ENCODE measurements at places on chromosomes 3 and 15.
A peak's percentile ranks its signal among the peaks of the same experiment; 100 is the strongest.

- DNase-seq = no peak
Measured at GRCh38 chr3:1954632-1955031, 144.0 kb upstream of the CNTN4 start.

DNA sequence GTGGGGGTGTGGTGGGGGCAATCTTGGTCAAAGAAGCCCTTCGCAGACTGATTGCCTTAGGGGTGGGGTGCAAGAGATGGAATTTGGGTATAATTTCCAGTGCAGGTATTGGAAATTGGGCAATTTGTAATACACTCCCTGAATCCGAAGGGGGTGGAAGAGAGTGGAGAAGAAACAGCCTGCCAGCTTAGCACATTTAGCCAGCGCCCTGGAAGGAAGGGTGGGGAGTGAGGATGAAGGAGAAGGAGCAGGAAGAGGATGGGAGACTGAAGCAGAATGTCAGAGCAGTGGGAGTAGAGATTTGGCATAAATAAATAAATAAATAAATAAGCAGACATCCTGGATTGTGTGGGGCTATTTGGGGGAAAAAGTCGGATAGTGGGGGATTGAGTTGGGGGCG, 1.6 kb downstream of the GAP43 start:
- DNase-seq = no peak

- DNase-seq = no peak
Measured at GRCh38 chr3:105866656-105867653, 1.9 kb downstream of the CBLB start.

DNA sequence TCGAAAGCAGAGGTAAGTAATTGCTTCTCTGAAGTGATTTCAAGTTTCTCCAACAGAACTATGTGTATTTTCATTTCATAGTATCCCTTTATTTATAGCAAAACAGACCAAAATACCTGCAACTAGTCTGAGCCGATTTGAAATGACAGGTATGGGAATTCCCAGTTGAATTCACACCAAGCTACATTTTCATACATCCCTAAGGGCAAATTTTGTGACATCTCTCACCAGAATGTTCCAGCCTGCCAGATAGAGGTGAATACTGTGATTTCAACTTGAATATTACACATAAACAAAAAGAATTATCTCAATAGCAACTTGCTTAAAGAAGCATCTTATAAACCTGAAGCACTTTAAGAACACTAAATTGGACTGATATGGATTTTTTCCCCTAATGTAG, 235.7 kb downstream of the SLC9A9 start:
- DNase-seq = no peak

GRCh38 chr15:29270976-29271375, 1.4 kb upstream of the NSMCE3 start:
- DNase-seq = no peak

DNA sequence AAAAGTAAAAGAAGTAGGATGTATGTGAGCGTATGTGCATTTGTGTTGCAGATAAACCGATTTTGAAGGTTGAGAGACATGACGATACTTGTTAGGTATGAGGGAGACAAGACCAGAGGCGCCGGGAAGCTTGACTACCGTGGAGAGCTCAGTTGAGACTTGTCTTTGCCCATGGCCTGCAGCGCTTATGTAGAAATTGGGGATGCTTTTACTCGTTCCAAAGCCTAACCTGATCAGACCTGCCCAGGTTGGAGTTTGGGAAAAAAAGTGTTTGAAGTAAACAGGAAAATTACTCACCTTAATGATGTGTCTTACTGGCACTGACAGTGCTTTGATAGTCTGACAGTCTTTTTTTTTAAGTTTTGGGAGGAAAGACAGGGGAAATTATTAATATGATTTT, 202.8 kb downstream of the TP63 start:
- DNase-seq = no peak

DNA sequence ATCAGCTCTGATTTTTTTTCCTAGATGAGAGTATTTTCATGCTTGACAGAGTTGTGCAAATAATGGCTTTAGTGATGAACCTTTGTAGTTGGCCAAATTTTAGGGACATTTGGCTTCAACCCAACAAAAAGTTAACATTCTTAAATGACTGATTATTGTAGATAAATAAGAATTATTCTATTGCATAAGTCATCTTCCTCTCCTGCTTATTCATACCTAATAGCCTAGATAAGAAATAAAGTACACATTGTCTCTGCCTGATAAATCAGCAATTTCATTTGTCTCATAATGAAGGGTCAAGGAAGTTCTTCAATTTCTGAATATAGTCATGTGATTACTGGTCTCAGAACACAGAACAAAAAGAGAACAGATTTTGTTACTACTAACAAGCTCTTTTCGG, 428.9 kb upstream of the IL12A start:
- no peak for DNase-seq

- DNase-seq = no peak
Measured at GRCh38 chr15:48695827-48696573, 50.5 kb upstream of the FBN1 start.

DNA sequence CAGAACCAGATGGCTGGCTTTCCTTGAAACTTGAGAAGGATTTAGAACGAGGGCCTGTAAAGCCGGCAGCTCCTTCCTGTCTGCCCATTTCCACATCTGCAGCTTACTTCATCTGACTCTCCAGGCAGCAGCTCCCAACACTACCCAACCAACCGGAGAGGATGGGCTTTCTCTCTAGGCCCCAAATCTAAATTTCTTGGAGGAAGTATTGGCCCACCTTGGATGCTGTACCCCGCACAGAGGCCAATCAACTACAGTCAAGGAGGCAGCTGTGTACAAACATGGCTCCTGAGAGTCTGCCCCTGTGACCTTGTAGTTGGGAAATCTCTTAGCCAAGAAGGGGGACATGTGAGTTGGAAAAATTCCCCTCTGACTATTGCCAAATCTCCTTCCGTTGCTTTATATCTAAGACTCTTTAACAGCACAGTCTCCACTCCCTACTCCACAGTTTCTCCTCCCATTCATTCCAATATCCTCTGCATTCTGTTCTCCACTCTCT, 8.0 kb upstream of the ACAP2 start:
- DNase-seq = no peak

- DNase-seq = peak; percentile 78
Measured at GRCh38 chr15:90306560-90306959, 41.1 kb downstream of the NGRN start.

- DNase-seq = no peak
Measured at GRCh38 chr3:178137831-178138230, 398.4 kb upstream of the KCNMB2 start.

GRCh38 chr3:79039192-79039591, 728.6 kb downstream of the ROBO1 start:
- DNase-seq = no peak

DNA sequence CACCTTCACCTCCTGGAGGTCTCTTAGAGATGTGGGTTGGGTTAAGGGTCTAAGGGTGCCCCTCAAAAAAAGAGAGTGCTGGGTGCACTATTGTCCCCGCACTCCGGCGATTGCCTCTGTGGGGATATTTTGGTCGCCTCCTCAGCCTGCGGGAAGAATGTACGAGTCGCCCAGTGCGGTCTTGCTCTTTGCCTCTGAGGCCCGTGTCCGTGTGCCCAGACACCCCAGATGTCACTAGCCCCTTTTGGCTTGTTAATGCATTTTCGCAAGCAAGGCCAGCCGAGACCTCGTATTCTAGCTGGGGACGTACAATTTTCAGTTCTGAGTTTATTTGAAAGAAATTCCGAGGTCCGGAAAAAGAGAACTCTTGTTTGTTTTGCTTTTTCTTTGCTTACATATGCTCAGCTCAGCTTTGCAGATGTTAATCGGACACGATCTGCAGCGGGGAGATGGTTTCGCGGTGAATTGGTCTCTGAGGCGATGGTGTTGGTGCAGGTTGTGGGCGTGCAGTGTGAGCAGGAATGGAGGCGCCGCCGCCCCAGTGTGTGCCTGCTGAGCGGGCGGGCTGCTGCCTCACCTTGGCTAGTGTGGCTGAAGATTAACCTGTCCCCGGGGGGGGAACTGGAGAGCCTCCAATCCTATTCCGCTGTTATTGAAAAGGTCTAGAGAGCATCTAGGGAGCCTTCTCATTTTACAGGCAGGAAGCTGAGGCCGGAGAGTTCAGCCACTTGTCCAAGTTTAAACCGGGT, 1.4 kb downstream of the ST6GAL1 start:
- DNase-seq = no peak

GRCh38 chr3:124918524-124918923, 16.0 kb downstream of the MUC13 start:
- DNase-seq = no peak

GRCh38 chr3:99656624-99657023, 18.2 kb downstream of the COL8A1 start:
- DNase-seq = no peak

DNA sequence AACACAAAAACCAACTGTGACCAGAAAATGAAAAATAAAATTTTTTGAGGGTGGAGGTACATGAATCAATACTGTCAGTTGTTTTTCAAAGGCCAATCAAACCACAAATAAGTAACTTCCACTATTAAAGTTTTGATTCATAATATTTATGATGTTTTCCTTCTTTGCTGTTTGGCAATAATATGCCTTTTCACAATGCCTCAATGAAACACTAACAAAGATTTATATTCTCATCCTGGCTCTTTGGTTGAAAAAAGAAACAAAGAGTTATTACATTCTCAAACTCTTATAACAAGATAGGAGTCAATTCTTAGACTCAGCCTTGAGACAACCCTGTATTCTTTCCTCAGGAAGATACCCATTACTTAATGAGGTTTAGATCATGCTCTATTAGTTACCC, 63.1 kb downstream of the C3orf70 start:
- DNase-seq = no peak

DNA sequence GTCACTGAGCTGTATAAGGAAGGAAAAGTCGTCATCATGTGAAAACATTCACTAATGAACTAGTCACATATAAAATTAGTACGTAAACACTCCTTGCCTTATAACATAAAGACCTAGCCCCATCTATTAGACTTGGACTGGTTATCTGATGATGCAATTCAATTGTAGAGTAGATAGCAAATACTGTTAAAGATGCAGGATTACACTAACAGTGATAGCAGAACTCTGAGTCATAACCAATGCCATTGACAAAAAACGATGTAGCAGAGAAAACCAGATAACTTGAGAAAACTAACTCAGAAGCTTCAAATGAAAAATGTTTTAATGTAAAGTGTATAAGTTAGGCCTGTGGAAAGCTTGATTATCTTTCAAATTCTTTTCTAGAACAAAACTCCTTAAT, 132.2 kb downstream of the WDR72 start:
- DNase-seq = no peak

GRCh38 chr3:53842436-53843194, 3.6 kb downstream of the CHDH start:
- peak; percentile 84 for DNase-seq

DNA sequence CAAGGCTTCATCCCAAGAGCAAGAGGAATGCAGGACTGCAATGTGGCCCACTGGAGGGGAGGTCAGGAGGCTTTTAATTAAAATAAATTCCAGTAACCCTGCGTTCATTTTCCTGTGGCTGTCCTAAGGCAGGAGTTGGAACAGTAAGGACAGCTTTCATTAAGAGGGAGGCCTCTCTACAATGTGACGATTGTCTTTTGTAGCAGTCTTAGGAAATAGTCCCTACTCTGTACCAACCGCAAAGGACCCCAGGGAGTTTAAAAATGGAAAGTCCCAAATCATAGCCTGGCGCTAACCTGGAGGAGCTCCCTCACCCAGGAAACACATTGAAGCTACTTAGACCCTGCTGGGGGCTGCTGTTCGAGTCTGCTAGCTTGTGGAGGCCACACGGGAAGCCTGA, 62.8 kb downstream of the SYNM start:
- no peak for DNase-seq

GRCh38 chr3:105518806-105519418, 152.2 kb downstream of the ALCAM start:
- peak; percentile 85 for DNase-seq

GRCh38 chr3:72323773-72324172, 524.5 kb downstream of the SHQ1 start:
- no peak for DNase-seq

DNA sequence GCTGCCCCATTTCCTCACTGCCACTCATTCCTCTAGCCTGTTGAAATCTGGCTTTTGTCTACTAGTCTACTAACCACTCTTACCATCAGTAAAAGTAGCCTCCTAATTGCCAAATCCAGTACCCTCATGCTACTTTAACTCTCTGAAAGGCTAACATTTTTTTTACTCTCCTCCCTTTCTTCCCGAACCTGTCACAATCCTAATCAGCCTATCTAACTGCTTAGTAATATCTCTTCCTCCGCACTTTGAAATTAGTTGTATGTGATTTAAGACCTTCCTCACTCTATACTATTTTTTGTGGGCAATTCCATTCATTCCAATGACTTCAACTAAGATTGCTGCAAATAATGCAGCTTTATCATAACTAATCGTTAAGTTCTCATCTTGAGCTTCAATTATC, 3.7 kb downstream of the SENP7 start:
- DNase-seq = no peak
